NCI-H526 treated with DMSO at 0.1 percent for 48 hours (cell line): ENCODE measurements at places on chromosomes 2 and 18.
A peak's percentile ranks its signal among the peaks of the same experiment; 100 is the strongest.

DNA sequence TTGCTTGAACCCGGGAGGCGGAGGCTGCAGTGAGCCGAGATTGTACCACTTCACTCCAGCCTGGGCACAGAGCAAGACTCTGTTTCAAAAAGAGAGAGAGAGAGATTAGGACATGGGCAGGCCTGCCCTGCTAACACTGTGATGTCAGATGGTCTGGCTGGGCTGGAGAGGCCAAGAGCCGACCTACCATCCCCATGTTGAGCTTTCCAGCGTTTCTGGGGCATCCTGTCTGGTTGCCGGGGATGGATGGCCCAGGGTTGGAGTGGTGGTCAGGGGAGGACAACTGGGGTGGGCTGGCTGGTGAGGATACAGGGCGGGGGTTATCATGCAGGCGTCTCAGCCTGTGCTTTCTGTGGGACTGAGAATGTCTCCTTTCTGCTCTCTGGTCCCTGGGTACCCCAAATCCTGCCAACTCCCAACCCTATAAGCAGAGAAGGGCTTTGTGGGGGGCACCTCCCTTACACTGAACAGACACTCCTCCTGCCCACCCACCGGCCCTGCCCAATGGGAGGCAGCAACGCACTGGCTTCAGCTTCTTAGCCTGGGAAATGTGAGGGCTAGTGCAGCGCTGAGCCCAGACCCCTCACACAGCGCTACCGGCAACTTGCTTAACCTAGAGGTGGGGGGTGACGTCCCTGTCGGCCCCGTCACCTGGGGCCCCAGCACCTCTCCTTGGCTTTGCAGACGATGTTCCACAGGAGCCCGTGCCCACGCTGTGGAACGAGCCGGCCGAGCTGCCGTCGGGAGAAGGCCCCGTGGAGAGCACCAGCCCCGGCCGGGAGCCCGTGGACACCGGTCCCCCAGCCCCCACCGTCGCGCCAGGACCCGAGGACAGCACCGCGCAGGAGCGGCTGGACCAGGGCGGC is 5.4 kb downstream of the SNORC start:
- DNase-seq = no peak

- no peak for DNase-seq
Measured at GRCh38 chr2:214839464-214839863, 30.0 kb upstream of the BARD1 start.

DNA sequence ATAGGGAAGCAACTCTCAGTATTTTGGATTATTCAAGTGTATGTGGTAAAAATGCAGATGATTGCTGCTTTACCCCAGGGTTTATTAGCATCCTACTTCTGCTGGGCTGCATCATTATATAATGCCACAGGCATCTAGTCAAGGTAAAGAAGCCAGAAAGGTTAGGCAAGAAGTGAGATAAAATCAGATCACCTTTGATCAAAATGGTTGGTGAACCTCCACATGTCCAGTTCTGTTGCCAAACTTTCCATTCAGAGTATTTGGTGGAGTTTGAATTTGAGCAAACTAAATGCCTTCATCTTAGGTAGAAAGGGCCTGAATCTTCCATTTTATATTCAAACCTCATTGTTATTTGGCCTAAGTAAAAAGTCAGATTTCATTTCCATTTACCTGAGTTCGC is 29.7 kb upstream of the NOSTRIN start:
- no peak for DNase-seq

DNA sequence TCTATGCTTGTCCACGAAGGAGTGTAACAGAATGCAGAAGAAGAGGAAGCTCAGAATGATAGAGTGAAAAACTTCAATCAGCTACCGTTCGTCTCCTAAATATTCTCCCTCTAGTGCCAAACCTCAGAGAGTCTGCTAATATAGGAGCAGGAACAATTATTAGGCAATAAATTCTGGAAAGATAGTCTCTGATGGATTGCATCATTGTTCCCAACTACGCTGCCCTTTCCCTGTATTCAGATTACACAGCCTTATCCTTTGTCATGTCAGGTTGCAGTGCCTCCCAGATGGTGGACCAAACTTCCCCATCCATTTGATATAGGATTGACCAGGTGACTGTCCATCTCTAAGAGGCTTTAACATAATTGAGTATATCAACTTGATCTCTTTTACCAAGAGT is 811.5 kb upstream of the CHAC2 start:
- DNase-seq = no peak

GRCh38 chr18:23703057-23703986 is 14.1 kb downstream of the LAMA3 start:
- peak; percentile 3 for DNase-seq

DNA sequence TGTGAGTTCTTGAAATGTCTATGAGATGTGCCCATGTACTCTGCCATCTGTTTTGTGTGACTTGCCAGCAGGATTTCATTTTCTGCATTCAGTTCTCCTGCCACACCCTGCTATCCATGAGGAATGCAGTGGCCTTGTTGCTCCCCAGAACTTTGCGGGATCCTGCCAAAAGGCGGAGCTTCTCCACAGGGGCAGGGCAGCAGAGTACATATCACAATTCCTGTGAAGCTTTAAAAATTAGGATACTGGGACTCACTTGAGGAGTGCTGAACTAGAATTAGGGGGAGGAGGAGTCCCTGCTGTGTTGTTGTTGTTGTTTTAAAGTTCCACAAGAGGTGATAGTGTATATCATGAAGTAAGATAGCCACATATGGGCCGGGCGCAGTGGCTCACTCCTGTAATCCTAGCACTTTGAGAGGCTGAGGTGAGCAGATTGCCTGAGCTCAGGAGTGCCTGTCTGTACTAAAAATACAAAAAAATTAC is 76.4 kb downstream of the TANC1 start:
- DNase-seq = no peak

DNA sequence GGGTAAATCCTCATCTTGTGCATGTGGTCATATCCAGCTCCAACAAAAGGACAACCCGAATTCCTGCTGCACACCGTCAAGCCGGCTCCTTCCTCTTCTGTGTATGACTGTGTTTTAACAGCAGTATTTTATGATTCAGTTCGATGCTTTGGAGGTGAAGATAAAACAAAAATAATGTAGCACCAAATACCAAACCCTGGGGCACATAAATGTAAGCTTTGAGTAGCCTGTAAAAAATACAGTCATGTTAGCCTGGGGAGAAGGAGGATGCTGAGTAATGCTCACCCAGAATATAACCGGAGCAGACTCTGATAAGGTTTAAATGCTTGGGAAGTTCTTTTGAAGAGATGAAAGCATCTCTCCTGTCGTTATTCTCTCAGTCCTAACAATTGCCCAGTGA is 225.0 kb downstream of the SUCLG1 start:
- no peak for DNase-seq

- no peak for DNase-seq
Measured at GRCh38 chr18:74734013-74734444, 136.4 kb downstream of the ZNF407 start.

DNA sequence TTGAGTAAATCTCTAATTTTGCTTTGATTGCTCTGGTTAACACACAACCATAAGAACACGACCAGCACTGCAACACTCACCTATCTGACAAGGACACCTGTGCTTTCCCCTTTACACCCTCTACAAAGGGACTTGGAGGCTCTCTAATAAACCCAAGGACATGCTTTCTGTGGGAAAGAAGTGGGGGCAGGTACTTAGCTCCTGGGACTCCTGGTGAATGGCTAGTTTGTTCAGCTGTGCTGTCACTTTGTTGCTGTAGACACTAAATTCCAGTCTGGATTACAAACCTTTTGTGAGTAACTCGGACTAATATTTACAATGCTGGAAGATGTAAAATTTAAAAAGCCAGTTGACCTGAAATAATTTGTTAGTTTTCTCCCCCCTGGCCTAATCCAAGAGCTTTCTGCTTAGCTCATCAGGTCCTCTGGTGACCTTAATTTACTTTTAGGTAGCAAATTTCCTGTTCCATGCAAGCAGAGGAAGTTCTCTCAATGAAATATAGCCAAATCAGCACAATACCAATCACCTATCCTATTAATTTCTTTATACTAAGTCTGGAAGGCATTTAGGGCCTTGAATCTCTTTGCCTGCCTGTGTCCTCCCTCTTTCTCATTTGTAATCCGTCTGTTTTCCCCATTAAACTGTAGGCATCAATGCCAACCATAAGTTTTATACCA is 67.5 kb downstream of the PLCL1 start:
- DNase-seq = no peak

- no peak for DNase-seq
Measured at GRCh38 chr2:58120626-58121229, 74.1 kb downstream of the VRK2 start.

DNA sequence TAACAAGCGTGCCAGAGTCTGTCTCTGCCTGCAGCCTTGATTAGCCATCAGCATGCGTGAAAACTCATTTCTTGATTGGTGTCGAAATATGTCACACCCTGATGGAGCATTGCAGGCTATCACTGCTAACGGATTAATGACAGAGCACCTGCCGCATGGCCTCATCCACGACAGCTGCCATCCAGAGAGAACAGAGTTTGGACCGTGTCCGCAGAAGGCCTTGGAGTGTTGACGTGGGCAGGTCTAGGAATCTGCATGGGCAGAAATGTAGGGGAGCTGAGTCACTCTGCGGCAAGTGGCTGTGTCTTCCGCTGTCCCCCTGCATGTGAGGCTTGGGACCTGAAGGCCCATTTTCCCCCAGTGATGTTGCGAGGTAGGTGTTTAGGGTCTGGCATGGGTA is 43.0 kb downstream of the KLHL29 start:
- no peak for DNase-seq

DNA sequence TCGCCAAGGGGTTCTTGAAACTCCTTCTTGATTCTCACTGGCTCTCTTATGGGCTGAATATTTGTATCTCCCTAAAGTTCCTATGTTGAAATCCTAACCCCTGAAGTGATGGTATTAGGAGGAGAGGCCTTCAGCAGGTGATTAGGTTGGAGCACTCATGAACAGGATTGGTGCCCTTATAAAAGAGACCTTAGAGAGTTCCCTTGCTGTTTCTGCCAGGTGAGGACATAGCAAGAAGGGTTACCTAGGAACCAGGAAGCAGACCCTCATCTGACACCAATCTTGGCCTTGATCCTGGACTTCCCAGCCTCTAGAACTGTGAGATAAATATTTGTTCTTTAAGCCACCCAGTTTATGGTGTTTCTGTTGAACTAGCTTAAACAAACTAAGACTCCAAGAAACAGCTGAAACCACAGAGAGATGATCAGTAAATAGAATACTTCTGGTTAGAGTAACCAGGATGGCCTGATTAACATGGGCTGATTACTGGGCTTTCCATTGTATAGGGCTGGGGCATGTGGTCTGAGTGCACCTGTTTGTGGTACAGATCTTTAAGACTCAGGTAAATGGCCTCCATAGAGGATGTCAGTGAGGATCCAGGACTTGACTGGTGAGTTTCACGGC is 7.7 kb upstream of the CDC42EP3 start:
- DNase-seq = no peak

GRCh38 chr2:236531996-236532395 is 37.6 kb upstream of the ACKR3 start:
- no peak for DNase-seq

- DNase-seq = no peak
Measured at GRCh38 chr2:185665251-185665814, 73.3 kb upstream of the FSIP2 start.

GRCh38 chr2:111919365-111919764 is 21.0 kb downstream of the MERTK start:
- DNase-seq = no peak

- no peak for DNase-seq
Measured at GRCh38 chr2:203242518-203242917, 3.7 kb downstream of the CYP20A1 start.

- no peak for DNase-seq
Measured at GRCh38 chr2:119818792-119819191, 59.1 kb downstream of the PTPN4 start.

DNA sequence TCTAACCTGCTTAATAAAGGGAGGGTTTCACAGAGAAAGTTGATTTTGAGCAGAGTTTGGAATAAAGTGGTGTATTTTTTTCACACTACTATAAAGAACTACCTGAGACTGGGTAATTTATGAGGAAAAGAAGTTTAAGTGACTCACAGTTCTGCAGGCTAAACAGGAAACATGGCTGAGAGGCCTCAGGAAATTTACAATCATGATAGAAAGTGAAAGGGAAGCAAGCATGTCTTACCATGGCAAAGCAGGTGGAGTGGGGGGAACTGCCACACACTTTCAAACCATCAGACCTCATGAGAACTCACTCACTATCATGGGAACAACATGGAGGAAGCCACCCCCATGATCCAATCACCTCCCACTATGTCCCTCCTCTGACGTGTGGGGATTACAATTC is 546.7 kb downstream of the EPHA4 start:
- no peak for DNase-seq

DNA sequence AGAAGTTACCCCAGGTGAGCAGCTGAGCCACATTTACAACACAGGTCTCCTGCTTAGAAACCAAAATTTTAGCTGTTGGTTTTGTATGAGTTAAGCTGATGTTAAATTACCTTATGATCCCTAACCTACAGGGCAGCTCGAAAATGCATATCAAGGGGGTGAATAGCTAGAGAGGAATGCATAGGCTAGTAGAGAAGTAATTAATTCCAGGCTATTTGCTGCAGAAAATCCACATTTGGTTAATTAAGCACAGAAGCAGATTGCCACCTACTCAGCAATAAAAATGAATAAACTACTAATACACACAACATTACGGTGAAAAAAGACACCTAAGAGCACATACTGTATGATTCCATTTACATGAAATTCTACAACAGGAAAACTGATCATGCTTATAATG is 91.4 kb downstream of the OSBPL1A start:
- DNase-seq = no peak

GRCh38 chr18:62767321-62767720 is 52.0 kb downstream of the PHLPP1 start:
- no peak for DNase-seq

- no peak for DNase-seq
Measured at GRCh38 chr2:12498286-12498685, 218.4 kb upstream of the TRIB2 start.

DNA sequence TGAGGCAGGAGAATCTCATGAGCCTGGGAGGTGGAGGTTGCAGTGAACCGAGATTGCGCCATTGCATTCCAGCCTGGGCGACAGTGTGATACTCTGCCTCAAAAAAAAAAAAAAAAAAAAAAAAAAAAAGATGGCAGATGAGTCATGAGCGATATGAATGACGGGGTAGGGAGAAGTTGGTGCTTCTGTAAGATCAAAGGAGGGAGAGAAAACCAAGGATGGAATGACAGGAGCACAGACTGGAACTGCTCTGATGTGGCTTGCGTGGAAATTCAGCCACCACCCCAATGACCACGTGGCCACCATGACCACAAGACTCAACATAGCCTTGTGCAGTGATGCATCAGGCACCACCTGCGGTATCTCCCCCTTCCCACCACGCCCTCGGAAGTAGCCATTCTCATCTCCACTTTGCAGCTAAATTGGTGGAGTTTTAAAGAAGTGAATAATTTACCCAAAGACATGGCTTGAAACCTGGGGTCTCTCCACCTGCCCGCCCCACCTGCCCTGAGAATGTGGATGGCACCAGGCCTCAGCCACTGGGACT is 96.0 kb downstream of the ACKR3 start:
- DNase-seq = no peak

- DNase-seq = no peak
Measured at GRCh38 chr2:207763303-207763917, 6.3 kb downstream of the FZD5 start.

DNA sequence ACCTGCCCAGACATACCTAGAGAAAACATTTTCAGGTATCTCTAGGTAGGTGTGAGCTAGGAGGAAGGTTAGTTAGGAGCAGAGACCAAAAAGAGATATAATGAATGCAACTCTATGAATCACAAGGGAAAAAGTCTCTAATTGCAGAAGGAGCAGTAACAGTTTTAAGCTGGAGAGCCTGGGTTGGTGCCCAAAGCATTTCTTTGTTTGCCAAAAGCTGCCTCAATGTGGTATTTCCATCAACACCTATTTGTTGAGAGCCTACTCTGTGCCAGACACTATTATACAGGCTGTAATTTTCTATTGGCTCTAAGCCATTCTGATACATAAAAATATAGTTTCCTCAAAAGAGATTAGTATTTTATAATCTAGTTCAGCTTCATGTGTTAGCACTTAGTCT is 141.6 kb downstream of the UBE2E3 start:
- no peak for DNase-seq
